ENCODE measurements at places on chromosomes 12 and 14.

- DNase-seq = no peak
These were observed 111.9 kb downstream of the NTS start for GRCh38 chr12:85985996-85986395.

DNA sequence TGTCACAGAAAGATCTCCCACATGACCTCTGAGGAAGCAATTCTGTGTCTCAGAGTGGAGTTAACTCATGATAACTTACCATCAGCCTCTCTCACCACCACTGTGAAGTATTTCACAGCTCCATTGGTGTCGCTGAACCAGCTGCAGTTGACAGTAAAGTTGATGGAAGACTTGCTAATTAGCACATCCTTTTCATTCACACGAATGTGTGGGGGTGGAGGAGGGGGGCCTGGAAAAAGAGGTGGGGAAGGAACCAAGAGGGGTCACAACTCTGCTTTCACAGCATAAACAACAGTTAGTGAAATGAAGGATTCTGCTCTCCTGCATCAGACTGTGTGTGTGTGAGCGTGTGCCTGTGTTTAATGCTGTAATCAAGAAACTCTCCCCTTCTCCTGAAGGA, 82.1 kb downstream of the PTPRB start:
- no peak for DNase-seq

DNA sequence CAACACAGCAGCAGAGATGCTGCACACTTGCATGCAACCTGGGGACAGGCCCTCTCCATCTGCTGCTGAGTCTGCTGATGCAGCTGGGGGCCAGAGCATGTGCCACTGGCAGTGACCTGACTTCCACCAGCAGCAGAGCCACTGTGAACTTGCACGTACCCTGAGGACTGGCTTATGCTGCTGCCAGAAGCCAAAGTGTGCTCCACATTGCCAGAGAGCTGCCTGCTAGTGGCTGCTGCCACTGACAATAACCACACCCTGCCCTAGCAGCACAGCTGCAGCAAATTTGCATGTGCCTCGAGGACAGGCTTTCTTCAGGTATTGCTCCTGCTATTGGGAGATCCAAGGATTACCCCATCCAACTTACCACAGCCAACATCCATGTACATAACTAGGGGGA, 4.5 kb upstream of the PRR4 start:
- no peak for DNase-seq

DNA sequence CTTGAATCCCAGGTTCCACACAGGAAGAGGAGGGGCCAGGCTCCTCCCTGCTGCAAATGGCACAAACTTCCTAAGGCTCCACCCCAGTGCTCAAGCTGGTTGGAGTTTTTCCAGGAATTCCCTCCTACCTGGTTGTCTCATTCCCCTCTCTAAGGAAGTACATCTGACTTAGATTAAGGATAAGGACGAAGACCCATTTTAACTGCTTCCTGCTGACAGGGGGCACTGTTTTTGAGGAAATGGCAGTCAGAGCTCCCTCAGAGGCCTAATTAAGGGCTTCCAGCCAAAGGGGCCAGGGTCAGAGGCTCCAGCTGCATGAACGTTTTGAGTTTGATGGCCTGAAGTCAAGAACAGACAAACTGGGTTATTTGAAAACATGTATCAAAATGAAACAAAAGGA, 1084.7 kb downstream of the SLC6A15 start:
- DNase-seq = no peak

- DNase-seq = no peak
These were observed 98.2 kb downstream of the ZFP36L1 start for GRCh38 chr14:68694516-68695235.

GRCh38 chr12:82817368-82817767, 130.7 kb downstream of the TMTC2 start:
- DNase-seq = no peak

DNA sequence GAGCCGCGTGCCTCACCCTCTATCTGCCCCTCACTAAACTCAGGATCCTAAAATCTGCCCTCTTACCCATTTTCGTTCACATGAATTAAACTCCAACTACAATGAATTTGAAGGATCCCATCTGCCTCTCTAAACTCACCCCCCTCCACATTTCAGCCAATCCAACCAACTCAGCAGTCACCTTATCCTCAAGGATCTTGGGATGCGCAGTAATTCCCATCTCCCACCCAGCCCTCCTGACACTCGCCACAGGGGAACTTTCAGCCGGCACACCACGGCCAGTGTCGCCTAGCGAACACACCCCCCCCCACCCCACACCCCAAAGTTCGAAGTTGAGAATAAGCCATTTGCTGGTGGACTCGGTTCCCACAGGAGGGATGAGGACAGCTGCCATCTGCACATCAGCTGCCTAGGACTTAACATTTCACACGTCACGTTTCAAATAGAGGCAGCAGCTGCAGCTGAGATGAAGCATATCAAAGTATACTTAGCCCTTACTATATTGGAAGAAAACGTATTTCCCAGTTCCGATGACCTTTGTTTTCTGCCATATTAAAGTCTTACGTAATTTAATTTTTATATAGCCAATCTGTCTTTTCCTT, 8.7 kb upstream of the SELPLG start:
- no peak for DNase-seq

- no peak for DNase-seq
These were observed 40.9 kb downstream of the PTGER2 start for GRCh38 chr14:52355016-52355431.

- DNase-seq = no peak
These were observed 26.4 kb downstream of the BBOF1 start for GRCh38 chr14:74045522-74045921.

- DNase-seq = no peak
These were observed 50.7 kb downstream of the SENP1 start for GRCh38 chr12:48054955-48055821.

DNA sequence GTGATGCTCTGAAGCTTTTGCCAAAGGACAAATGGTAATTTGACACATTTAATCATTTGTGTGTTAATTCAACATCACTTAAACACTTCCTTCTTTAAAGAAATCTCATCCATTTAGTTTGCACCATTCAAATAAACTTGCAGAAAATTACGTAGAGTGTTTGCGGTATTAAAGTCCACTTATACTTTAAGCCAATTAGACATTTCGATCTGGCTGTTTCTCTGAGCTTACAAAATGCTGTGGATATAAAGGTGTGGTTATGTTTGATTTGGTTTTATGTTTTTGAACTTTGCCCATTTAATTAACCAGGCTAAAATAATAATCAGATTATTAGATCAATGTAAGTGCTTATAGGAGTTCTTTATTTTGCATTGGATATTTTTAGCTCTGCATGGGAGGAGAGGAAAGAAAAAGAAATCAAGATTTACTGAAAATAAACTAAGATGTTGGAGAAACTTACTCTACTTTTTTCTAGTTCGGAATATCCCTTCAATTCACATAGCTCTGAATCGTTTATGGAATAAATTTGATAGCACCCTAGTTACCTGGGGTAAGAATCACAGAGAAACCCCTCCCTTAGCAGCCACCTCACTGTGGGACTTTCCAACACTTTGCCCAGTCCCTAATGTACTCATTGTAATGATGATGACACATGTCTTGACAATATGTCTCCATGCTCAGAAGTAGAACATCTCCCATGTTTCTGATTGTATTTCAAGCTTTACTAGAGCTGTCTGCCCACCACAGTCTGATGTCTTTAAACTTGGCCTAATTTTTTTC, 268.0 kb downstream of the BTG1 start:
- DNase-seq = peak; percentile 20

DNA sequence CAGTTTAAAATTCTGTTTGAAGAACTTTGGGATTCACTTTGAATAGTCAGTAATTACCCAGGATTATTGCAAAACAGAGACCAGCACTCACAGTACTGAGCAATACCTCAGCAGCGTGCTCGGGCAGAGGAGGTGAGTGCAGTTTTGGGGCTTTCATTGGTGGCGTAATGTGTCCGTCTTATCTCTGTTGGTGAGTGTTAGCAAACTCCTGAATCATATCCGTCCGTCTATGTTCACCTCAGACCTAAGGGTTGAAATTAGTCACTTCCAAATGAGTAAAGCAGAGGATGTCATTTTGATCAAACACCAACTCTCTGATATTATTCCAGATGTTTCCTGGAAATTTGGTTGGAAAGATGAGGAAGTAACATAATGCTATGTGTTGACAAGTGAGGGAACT, 82.8 kb downstream of the BORCS5 start:
- DNase-seq = peak; percentile 35

DNA sequence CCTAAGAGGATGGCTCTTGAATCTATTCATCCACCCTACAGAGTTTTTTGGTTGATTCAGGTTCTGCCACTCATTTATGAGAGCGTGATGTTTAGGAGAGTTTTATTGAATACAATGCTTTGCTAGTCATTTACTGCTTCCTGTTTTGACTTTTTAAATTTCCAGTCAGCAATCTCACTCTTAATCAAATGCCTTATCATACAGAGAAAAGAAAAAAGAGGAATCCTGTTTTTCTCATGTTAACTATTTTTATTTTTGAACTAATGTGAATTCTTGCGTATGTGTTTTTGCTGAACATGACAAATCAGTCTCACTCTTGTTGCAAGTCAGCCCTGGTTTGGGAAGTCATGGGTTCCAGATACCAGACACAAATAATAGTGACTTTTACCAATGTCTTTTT, 22.1 kb upstream of the LGMN start:
- DNase-seq = no peak

- DNase-seq = no peak
These were observed 40.6 kb downstream of the SCN8A start for GRCh38 chr12:51631591-51631990.

GRCh38 chr12:121866331-121866730, 7.7 kb upstream of the HPD start:
- no peak for DNase-seq

DNA sequence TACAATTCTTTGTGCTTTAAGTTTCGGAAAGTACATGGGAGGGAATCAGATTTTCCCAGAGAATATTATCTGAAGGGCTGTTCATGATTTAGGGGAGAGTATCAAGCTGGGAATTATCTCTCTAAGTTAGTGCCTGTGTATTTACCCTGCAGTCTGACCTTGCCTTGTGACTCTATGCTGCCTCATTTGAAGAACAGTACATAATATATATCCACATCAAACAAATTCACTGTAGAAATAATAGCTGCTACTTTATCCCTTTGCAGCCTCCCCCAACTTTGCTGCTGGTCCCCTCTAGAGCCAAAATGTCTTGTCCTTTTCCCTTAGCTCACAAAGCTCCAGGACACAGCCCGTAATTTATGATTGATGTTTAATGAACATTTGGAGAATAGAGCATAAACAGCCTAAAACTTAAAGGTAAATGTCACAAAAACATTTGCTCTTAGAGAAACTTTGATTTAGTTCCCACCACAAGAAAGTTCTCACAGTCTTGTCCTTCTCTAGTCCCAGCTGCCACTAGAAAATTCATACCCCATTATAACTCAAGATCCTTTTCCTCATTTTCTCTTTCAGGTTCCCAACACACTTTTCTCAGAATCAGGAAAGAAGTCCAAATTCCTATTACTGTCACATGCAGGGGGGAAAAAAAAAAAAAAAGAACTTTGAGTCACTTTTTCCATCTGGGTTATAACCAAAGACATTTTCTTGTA, 1009.6 kb downstream of the FLRT2 start:
- no peak for DNase-seq

DNA sequence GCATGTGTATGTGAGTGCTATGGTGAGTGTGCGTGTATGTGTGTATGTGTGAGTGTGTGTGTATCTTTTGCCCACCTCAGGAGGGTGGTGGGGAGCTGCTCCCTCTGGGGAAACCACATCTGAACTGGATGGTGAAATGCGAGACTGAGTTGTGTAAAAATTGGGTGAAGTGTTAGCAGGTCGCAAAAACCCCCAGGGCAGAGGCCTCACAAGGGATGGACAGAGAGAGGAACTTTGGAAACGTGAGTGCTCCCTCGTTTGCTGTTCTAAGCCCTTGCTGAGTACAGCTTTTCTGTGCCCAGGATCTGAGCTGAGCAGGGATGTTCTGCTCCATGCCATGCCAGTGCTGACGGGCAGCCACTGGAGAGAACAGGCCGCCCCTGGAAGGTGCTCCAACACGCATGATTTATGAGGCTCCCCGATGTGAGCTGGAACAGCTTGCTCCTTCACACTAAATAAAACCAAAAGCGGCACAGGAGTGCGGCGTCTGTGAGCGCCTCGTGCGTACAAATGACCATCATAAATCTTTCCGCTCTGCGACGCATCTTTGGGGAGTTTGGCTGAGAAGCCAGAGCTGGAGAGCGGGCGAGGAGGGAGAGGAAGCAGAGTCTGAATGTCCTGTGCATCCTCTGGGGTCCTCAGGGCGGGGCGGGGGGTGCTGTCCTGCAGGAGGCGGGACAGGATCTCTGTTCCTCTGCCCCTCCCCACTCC, 14.1 kb upstream of the GALNT9 start:
- no peak for DNase-seq

DNA sequence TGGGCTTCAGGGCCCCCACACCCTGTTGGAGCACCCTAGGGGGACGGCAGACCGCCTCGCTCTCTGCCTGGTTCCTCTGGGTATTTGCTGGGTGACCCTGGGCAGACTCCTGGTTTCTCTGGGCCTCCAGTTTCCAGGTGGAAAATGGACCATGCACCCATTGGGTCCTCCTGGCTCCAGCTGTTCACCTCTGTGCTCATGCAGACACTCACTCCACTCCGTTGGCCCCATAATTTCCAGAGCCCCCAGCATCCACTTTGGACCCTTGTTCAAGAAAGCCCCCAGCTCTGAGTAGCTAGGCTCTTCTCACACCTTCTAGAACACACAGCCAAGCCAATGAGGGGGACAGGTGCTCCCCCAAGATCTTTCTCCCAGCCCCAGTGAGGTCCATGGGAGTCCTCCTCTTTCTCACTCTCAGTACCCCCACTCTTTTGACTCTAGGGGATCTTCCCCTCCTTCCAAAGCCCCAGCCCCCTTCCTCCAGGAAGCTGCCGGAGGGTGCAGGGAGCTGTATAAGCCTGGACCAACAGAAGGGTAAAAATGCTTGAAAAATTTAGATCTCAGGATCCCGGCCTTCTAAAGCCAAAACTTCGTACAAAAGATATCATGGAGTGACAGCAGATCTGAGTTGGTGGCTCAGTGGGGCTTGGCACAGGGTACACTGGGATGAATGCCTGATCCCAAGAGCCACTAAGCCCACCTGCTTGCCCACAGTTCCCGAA, 174.8 kb upstream of the RTL1 start:
- DNase-seq = no peak

GRCh38 chr12:92110083-92110640, 35.5 kb downstream of the BTG1 start:
- no peak for DNase-seq

GRCh38 chr12:93108985-93109384, 179.9 kb upstream of the EEA1 start:
- DNase-seq = no peak

DNA sequence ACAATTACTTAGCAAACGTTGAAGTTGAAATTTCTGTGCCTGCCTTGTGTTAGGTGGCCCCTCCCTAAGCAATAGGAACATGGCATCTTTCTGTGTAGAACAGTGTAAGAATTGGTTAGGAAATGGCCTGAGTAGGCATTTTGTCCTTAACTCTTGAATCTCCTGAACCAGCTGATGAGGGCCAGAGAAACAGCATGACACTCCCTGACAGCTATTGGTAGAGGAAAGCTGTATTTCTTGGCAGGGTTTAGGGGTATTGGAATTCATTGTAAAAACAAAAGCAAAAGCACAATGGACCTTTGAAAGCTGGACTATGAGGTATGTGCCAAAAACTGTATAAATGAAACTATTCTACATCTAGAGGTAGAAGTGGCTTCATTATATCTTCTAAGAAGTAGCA, 40.6 kb upstream of the LRTM2 start:
- DNase-seq = no peak

All from activated T-cell treated with anti-CD3 and anti-CD28 coated beads for 24 hours (primary cell).